ENCODE measurements at places on chromosomes 6 and 20.

DNA sequence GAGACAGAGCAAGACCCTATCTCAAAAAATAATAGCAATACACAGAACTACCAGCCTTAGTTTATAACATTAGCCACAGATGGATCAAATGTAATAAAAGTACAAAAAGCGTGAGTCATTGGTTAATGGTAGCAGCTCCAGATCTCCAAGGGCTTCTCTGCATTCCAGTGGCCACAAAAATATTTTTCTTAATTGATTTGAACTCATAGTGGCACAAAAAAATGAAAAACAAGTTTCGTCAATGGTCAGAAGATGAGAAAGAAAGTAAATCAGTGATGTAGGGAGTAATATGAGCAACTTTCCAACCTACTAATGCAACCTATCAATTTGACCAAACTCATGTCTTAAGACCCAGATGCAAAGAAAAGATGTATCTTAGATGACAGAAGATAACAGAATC lies 79.6 kb downstream of the CEP57L1 start:
- no peak for DNase-seq

DNA sequence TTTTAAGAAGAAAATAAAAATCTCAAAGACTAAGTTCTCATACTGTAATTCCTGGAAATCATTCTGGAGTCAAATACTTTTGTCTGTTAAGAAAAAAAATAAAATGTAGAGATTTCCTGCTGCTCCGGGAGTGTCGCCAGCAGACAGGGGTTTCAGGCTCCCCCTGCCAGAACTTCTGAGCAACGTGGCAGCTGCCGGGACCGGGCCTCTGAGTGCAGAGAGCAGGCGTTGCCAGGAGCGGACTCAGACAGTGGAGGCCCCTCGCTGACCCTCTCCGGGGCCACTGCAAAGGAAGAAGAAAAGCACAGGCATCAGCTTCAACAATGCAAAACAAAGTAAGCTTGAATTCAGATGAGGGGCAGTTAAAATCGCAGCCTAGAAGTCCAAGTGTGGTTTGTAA lies 95.5 kb downstream of the THBS2 start:
- DNase-seq: no peak

DNA sequence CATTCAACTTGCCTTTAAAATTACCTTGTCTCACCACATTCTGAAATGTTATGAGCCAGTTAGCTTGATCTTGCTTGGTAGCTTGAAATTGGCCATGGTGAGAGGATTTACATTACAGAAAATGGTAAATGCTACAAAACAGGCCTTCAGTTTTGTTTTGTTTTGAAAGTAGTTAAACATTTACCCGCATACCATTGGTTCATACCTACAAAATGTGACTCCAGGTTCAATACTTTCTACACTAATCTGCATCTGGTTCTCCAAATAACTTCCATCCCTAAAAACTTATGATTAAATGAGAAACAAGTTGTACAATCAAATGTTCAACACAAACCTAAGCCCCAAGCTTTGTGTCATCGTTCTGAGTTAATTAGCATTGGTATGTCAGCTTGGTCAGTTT lies 30.5 kb upstream of the MYBL2 start:
- DNase-seq: no peak

DNA sequence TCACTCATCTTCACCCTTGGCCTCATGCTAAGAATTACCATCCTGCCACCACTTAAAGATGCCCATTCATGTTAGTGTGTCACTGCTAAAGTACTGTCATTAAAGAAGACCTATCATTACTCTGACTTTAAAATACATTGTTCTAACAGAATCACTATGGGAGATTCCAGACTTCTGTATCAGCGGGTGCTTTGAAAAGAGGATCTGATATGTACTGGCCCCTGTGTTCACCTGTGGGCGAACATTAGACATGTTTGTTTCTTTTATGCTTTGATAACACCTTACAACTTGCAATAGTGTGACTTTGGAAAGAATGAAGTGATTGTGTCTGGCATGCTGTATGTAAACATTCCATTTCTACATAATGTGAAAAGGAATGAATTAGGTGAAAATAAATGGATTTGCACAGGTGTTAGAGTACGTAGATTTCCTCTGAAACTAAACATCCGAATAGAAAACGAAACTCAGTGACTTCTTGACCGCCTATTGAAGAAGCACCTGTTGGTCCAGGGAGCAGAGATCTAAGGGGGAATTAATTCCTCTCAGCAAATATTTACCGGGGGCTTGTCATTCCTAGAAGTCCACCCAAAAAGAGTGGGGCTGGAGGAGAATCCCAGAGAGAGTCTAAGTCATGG lies 132.3 kb downstream of the CARMIL1 start:
- no peak for DNase-seq

DNA sequence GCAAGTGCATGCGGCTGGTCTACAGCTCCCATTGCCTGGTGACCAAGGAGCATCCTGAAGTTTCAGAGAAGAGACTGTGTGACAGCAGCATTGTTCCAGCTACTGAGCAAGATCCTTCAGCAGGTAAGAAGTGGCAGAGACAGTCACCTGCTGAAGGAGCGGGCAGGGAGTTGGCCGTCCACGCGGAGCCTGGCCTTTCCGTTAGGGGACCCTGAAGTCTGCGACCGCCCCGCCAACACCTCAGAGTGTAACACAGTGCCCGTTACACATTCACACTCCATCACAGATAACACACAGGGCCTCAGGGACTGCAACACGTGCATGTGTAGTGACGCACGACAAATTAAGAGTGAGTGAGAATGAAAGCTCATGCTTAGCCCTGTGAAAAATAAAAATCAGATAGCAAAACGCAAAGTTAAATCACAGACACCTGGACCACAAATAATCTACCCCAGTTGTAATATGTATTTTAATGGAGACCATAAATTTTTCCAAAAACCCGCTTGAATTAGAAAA lies 94.2 kb downstream of the IRF4 start:
- no peak for DNase-seq

GRCh38 chr6:112253498-112253840 lies 898 bp downstream of the LAMA4 start:
- DNase-seq: no peak

- no peak for DNase-seq
These were observed 52.7 kb downstream of the TRAF3IP2 start for GRCh38 chr6:111552958-111553357.

DNA sequence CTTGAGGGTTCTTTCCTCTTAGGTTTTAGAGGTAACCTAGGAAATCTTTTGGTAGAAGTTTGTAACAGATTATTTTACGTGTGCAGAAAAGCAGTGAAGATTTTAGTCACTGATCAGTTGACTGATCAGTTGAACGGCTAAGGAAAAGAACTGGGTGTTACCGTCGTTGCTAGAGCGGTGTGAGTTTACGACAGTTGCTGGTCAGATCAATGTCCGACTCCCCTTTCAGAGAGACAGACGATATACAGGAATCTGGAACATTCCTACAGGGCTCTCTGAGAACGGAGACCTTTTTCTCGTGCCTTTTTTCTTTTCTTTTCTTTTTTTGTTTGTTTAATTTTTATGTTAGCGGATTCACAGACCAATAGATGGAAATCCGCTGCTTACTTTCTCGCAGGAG lies 132.1 kb upstream of the ZNF184 start:
- DNase-seq: peak; percentile 59

GRCh38 chr6:14743144-14743473 lies 502.8 kb upstream of the JARID2 start:
- no peak for DNase-seq

DNA sequence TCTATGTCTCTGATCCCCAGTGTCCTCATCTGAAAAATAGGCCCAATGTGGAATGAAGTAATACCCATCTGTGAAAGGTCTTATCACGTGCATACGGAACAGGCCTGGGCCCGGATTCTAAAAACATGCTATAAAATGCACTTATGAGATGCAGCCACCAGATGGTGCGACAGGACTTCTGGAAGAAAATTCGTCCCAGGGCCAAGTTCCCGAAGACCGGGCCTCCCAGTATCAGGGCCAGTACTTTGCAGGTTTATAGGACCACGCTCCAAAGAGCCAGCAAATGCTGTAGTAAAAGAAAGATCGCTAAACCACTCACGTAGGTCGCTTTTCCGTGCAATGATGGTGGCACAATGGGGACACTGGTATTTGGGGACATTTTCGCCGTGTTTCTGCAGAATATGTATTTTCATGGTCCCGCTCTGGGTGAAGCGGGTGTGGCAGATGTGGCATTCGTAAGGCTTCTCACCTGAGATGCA lies 10.6 kb downstream of the CTCFL start:
- DNase-seq: peak; percentile 68

DNA sequence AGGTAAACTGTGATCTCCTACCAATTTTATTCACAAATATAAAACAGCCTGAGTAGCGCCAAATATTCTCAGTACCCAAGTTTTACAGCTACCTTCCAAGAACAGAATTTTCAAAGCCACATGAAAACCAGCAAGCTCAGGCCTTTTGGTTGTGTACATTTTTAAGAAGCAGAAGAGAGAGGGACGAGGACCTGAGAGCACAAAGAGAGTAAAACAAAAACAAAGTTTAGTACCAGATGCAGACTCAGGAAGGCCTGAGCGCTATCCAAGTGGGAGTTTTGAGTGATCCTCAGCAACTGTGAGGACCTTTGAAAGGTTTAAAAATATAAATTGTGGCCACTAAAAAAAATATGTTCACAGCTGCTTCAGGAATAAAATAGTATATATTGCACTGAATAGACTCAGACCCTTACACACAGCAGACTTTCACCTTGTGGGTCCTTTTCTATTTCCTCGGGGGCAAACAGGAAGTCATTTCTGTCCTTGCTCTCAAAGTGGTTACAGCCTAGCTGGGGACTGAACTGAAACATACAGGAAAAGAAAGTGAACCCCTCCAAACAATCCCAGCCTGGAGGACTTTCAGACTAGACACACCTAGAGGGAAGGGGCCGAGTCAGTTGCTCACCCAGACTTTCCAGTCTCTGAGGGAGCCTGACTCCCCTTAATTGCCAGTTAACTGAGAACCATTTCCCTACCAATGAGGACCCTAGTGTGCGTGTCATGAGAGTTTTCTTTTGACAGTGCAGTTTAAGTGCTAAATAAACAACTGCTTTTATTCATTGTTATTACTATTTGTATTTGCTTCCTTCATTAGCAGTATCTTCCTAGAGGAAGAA lies 48.5 kb upstream of the NT5E start:
- DNase-seq: no peak

DNA sequence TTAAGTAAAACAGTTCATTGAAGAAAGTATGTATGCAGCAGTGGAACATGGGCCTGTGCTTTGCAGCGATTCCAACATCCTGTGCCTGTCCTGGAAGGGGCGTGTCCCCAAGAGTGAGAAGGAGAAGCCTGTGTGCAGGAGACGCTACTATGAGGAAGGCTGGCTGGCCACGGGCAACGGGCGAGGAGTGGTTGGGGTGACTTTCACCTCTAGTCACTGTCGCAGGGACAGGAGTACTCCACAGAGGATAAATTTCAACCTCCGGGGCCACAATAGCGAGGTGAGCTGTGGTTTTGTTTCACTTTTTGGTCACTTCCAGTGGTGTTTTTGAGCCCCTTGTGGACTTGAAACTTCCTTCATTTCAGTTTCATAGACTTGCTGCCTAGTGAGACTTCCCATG lies 1.7 kb downstream of the TULP4 start:
- DNase-seq: no peak

- no peak for DNase-seq
These were observed 26.7 kb upstream of the TTPAL start for GRCh38 chr20:44448753-44449546.

DNA sequence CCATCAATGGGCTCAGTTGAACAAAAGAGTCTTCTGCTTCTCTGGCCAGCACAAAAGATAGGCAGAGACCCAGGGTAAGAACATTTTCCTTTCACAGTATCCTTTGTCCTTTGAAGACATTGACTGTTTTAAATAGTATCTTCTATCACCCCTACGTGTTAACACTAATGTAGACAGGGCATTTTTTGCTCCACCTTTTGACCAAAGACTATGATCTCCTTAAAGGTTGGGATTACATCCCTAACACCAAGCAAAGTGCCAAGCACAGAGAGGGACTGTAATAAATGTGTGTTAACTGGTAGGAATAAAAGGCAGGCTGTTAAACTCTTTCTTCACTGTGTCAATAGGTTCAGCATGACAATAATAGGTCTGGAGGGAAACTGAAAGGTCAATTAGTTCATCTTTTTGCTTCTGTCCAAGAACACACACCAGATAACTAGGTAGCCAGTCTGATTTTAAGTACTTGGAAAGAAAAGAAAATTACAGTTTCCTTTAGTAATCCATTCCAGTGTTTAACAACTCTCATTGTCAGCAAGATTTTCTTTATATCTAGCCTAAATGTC lies 63.6 kb upstream of the NOX3 start:
- no peak for DNase-seq

DNA sequence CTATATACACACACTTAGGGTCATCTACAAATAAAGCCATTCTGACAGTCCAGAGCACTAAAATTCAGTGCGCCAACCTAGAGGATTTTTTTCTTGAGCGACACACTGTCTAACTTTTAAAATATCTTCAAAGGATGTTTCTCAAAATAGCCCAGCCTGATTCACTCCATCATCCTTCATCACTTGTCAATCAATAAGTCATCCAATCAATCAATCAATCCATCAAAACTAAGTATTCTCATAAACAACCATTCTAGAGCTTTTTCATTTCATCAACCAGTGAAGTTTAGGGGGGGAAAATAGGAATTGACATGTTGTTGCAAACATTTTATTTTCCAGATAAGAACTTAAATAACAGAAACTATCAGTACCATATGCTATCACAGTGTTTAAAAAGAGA lies 183.2 kb downstream of the HDGFL1 start:
- no peak for DNase-seq

DNA sequence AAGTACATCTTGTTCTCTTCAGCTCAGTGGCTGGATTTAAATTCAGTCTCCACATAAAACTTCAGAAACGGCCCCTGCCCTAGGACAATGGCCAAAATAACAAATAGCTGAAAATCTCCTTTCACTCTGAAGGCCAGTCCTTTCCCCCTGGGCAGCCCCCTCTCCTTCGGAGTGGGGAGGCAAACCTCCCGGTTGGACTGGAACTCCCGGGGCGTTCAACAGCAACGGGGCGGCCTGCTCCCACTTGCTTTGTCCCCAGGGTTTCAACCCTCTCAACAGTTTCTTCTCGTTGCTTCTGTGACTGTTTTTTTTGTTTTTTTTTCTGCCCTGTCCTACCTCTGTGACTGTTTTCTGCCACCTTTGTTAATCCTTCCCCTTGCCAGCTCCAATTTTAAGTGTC lies 102.6 kb upstream of the DUSP22 start:
- no peak for DNase-seq

- no peak for DNase-seq
These were observed 509.8 kb upstream of the JARID2 start for GRCh38 chr6:14735956-14736486.

GRCh38 chr20:52127309-52127708 lies 64.3 kb downstream of the ZFP64 start:
- DNase-seq: no peak

- DNase-seq: no peak
These were observed 1.5 kb upstream of the RREB1 start for GRCh38 chr6:7106215-7106751.

DNA sequence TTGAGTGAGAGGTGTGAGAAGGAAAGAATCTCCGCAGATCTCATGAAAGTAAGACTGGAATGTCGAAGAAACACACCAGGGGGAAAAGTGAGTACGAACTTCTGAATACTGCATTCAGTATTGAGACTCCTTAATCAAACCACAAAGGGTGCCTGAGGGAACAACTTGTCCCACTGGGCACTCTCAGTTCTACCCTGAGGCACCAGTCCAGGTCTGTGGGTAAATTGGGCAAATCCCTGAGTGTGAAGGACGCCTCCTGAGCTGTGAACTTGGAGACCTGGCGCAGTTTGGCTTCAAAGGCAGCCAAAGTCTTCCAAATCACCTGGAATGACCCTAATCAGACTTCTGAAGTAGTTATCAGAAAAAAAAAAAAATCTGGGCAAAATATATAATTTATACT lies 329.7 kb downstream of the BTBD9 start:
- no peak for DNase-seq
